ENCODE measurements at places on chromosomes 13 and 19.

DNA sequence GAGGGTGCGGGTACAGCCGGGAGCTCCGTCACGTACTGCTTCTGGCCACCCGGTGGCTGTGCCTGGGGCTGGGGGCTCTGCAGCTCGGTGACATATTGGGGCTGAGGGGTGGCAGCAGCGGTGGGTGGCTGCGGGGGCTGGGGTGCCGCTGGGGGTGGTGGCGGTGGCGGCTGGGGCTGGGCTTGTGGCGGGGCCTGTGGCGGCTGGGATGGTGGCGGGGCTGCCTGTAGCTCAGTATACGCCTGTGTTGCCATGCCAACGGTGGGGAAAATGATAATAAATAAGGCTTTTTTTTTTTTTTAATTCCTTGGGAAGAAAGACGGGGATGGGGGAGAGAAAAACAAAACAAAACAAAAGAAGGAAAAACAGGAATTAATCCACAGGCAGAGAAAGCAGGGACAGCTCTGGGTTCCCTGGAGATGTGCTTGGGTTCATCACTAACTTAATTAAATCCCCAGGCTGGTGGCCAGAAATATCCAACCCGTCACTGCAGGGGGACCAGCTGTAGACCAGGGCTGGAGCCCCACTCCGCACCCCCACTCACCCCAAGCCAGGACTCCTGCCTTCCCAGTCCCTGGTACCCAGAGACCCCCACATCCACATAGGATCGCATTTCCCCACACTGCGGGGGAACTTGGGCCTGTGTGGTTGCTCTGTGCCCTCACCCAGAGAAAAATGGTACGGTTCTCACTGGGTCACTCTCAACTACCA lies 12.4 kb downstream of the RFX1 start:
- no peak for DNase-seq

- no peak for DNase-seq
These were observed 813 bp upstream of the ZNF296 start for GRCh38 chr19:45076851-45077730.

- no peak for DNase-seq
These were observed 194.6 kb downstream of the KLF12 start for GRCh38 chr13:73939603-73940002.

DNA sequence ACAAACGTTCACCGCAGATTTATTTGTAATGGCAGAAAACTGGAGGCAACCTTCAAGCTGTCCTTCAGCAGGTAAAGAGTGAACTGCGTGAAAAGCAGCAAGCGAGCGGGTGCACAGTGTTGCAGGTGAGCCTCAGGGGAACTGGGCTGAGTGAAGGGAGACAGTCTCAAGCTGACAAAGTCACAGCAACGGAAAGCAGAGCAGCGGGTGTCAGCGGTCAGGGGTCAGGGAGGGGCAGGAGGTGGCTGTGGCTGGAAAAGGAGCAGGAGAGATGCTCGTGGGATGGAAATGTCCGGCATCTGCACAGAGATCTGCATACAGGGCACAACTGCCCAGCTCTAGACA lies 8.5 kb upstream of the RASA3 start:
- no peak for DNase-seq

DNA sequence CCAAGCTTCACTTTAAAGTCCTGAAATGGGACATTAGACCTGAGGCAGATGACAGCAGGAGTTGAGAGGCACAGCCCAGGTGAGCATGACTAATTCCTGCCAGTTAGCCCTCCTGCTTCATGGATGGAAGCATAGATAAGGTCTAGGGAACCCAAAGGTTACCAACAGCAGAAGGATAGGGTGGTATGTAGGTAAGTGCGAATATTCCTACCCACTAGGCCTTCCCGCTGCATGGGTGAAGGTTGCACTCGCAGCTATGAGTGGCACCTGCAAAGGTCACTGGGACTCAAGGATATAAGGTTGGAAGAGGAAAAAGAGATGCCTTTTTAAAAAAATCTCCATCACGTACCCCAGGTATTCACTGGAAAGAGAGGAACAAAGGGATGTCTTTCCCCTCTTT lies 12.2 kb upstream of the MLLT1 start:
- DNase-seq = no peak

- no peak for DNase-seq
These were observed 5.6 kb downstream of the ZAR1L start for GRCh38 chr13:32309312-32310133.

DNA sequence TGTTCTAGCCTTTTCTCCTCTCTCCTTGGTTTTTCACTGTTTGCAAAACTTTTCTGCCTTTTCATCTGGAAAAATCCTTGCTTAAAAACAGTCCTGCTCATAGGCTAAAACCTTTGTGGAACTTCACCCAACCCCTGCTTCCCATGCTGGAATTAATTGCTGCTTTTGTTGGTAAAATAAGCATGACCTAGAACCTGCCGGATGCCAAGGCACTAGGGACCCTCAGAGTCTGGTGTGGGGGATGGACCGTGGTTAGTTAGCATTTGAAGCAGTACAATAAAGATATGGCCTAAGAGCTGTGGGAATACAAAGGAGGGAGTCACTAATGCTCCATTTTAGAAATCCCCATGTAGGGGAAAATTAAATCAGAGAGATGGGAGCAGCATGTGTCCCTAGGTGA lies 326.3 kb downstream of the KCNRG start:
- DNase-seq = no peak

- no peak for DNase-seq
These were observed 887 bp downstream of the NDUFS7 start for GRCh38 chr19:1384478-1385110.

DNA sequence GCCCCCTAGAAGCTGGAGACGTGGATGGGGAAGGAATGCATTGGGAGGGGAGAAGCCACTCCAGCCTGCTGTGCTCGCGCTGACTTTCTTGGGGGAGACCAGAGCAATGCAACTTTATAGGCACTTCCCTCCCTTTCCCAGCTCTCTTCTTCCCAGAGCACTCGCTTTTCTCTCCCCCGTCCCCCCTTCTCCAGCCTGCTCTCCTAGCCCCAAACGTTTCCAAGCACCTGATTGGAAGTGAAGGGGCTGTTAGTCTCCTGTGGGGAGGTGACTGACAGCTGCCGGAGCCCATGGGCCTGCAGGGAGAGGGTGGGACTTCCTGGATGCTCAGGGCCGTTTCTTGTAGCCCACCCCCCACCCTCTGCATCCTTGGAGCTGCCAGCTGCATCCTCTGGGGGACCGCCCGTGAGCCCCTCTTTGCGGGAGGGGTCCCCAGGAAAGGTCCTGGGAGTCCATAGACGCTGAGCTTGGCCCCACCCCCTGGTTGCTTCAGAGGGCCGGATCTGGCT lies 2.5 kb downstream of the HDGFL2 start:
- peak; percentile 80 for DNase-seq

GRCh38 chr19:56612737-56613136 lies 17.6 kb downstream of the ZNF71 start:
- DNase-seq = no peak

DNA sequence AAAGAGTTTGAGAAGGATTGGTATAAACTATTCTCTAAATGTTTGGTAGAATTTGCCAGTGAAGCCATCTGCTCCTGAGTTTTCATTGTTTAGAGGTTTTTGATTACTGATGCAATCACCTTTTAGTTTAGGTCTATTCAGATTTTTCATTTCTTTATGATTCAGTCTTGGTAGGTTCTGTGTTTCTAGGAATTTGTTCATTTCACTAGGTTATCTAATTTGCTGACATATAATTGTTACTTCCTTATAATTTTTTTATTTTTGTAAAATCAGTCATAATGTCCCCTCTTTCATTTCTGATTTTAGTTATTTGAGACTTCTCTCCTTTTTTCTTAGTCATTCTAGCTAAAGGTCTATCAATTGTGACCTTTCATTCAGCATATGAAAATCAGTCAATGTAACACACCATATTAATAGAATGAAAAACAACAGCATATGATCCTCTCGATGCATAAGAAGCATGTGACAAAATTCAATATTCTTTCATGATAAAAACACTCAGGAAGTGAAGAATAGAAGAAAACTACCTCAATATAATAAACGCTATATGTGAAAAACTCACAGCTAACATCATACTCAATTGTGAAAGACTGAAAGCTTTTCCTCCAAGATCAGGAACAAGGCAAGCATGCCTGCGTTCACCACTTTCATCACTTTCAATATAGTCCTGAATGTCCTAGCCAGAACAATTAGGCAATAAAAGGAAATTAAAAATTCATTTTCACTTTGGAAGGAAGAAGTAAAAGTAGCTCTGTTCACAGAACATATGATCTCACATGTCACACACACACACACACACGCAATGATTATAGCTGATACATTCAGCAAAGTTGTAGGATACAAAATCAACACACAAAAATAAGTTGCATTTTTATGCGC lies 149.1 kb downstream of the COG6 start:
- no peak for DNase-seq

- DNase-seq = no peak
These were observed 5.4 kb downstream of the DIAPH3 start for GRCh38 chr13:60158321-60158801.

DNA sequence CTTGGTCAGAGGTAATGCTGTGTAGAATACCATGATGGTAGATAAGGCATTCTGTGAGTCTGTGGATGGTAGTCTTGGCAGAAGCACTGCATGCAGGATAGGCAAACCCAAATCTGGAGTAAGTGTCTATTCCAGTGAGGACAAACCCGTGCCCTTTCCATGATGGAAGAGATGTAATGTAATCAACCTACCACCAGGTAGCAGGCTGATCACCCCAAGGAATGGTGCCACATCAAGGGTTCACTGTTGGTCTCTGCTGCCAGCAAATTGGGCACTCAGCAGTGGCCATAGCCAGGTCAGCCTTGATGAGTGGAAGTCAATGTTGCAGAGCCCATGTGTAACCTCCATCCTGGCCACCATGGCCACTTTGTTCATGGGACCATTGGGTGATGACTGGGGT lies 155.0 kb downstream of the RAP2A start:
- DNase-seq = no peak

DNA sequence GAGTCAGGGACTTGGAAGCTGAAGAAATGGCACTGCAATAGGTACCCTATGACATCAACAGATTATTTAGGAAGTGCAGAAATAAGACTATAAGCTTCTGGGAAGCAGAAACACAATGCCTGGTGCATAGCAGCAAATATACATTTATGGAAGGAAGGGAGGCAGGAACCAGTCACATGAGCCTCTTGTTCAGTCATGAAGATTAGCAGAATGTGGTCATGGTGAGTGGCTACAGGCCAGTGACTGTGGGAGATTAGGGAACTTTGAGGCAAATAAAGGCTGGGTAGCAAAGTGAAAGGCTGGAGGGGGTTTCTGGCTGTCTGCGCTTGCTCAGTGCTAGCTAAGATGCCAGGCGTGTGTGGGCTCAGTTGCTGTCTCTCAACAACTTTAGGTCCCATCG lies 96.3 kb downstream of the EPSTI1 start:
- no peak for DNase-seq

- no peak for DNase-seq
These were observed 182.9 kb downstream of the TEX29 start for GRCh38 chr13:111503376-111503775.

- DNase-seq = no peak
These were observed 48.9 kb upstream of the TDRD3 start for GRCh38 chr13:60348097-60348496.

DNA sequence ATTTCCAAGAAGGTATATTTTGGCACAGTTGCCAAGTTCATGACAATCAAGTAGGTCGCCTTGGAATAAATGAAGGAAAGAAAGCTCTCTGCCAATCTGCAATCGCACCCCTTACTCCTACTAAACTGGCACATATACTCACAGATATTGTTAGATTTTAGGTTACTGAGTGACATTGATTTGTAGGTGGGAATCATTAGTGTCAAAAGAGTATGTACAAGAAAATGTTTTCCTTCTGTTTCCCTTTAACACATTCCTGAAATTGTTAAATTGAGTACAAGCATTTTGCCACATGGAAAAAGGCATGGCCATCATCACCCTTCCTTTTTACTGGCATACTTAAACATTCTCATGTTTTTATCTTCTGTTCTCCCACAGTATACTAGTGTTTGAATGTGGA lies 2868.3 kb upstream of the PCDH20 start:
- DNase-seq = peak; percentile 23

DNA sequence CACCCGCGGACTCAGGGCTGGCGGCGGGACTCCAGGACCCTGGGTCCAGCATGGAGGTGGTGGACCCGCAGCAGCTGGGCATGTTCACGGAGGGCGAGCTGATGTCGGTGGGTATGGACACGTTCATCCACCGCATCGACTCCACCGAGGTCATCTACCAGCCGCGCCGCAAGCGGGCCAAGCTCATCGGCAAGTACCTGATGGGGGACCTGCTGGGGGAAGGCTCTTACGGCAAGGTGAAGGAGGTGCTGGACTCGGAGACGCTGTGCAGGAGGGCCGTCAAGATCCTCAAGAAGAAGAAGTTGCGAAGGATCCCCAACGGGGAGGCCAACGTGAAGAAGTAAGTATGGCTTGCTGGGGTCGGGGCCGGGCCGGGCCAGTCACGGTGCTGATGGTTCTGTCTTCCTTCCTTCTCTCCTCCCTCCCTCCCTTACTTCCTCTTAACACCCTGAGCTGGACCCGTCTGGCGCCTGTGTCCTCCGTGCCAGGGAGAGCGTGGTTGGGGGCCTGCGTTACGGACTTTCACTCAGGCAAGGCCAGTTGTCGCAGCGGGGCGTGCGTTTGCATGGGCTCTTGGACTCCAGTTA lies 1.4 kb downstream of the STK11 start:
- DNase-seq = no peak

- DNase-seq = no peak
These were observed 14.3 kb upstream of the HSPH1 start for GRCh38 chr13:31175847-31176532.

DNA sequence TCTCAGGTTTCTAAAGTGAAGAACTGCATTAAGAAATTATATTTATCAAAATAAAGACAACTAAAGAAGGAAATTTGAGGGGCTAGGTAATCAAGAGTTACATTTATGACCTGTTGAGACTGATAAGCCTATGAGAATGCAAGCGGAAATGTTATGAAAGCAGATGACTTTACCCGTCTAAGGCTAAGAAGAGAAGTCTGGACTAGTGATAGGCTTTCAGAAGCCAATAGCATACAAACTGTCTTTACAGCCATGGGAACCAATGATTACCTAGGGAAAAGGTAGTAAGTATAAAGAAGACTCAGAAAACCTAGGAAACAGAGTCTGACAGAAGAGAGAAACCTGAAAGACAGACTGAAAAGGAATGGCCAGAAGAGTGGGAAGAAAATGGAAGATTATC lies 11.2 kb downstream of the TSC22D1 start:
- DNase-seq = no peak

DNA sequence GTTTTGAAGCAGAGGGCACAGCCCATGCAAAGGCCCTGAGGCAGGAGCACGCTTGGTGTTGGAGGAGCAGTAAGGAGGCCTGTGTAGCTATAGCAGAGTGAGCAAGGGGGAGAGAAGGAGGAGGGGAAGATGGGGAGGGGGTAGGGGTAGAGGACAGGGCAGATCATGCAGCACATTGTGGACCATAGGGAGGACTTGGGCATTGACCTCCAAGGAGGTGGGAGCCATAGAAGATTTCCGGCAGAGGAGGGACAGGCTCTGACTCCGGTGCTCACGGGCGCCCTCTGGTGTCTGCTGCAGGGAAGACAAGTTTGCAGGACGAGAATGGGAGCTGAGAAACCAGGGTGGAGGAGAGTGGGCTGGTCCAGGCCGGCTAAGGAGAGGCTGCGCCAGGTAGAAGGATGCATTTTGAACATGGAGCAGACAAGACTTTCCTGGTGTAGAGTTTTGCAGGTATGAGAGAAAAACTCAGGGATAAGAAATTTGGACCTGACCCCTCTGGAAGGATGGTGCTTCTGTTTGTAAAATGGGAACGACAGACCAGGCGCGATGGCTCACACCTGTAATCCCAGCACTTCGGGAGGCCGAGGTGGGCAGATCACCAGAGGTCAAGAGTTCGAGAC lies 13.7 kb upstream of the CREB3L3 start:
- DNase-seq = peak; percentile 67

- no peak for DNase-seq
These were observed 5.6 kb downstream of the ICAM5 start for GRCh38 chr19:10295305-10295846.

GRCh38 chr13:106533943-106534638 lies 1.4 kb downstream of the EFNB2 start:
- peak; percentile 74 for DNase-seq

Measured in EH (cell line).